ENCODE measurements at places on chromosomes 6 and 20.
A peak's percentile ranks its signal among the peaks of the same experiment; 100 is the strongest.

- H3K4me3 ChIP-seq = peak overlapping the region; percentile 87
- peak; percentile 69 for DNase-seq
- H3K27me3 ChIP-seq = no peaks in the 10 kb centered on the region
- H3K4me1 ChIP-seq = peaks cover 13% of the 10 kb centered on the region
Measured at GRCh38 chr20:41693136-41693979, 75.2 kb upstream of the CHD6 start.

GRCh38 chr20:3716195-3716834 is 3.9 kb upstream of the SIGLEC1 start:
- peaks cover 21% of the 10 kb centered on the region for H3K27me3 ChIP-seq
- H3K4me1 ChIP-seq = peaks cover 4% of the 10 kb centered on the region
- H3K4me3 ChIP-seq = no peak overlapping the region
- no peaks in the 10 kb centered on the region for H3K36me3 ChIP-seq
- no peak for DNase-seq

- DNase-seq = no peak
- no peak overlapping the region for H3K4me3 ChIP-seq
- H3K36me3 ChIP-seq = no peaks in the 10 kb centered on the region
- no peaks in the 10 kb centered on the region for H3K4me1 ChIP-seq
Measured at GRCh38 chr6:81897793-81898192, 145.3 kb upstream of the TENT5A start.

GRCh38 chr6:21335591-21335990 is 258.0 kb upstream of the SOX4 start:
- DNase-seq = no peak
- no peak overlapping the region for H3K27ac ChIP-seq
- H3K4me1 ChIP-seq = no peaks in the 10 kb centered on the region
- H3K4me3 ChIP-seq = no peak overlapping the region
- H3K36me3 ChIP-seq = no peaks in the 10 kb centered on the region

- peaks cover 30% of the 10 kb centered on the region for H3K4me1 ChIP-seq
- H3K36me3 ChIP-seq = peaks cover 3% of the 10 kb centered on the region
- peak overlapping the region; percentile 62 for H3K4me3 ChIP-seq
- DNase-seq = no peak
- H3K27ac ChIP-seq = no peak overlapping the region
- H3K27me3 ChIP-seq = peaks cover 79% of the 10 kb centered on the region
Measured at GRCh38 chr6:28794175-28795002, 129.4 kb downstream of the TRIM27 start.

- H3K27me3 ChIP-seq = peaks cover 33% of the 10 kb centered on the region
- no peak for DNase-seq
- no peak overlapping the region for H3K27ac ChIP-seq
- no peak overlapping the region for H3K4me3 ChIP-seq
- H3K4me1 ChIP-seq = peaks cover 7% of the 10 kb centered on the region
- H3K36me3 ChIP-seq = no peaks in the 10 kb centered on the region
Measured at GRCh38 chr6:154515826-154516225, 5.3 kb upstream of the CNKSR3 start.

- peaks cover 33% of the 10 kb centered on the region for H3K36me3 ChIP-seq
- no peaks in the 10 kb centered on the region for H3K27me3 ChIP-seq
- H3K4me3 ChIP-seq = peak overlapping the region; percentile 36
- peak overlapping the region; percentile 63 for H3K27ac ChIP-seq
- H3K4me1 ChIP-seq = peaks cover 86% of the 10 kb centered on the region
- no peak for DNase-seq
Measured at GRCh38 chr20:1376408-1377270, 16.2 kb downstream of the FKBP1A start.

DNA sequence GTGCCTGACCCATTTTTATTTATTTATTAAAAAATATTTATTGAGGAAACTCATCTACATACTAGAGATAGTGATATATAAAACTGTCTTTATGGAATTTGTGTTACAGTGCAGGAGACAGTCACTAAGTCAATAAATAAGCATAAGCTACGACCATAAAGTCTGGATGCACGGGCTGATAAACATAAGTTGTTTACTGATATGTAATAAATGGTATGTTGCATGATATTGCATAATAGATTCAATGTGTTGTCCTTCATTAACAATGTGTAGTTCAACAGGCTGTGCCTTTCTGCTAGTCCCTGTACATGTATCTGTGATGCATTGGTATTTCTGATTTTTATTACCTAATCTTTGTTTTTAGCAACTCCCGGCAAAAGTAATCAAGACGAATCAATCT is 311.2 kb downstream of the ARHGAP18 start:
- no peak overlapping the region for H3K27ac ChIP-seq
- peaks cover 8% of the 10 kb centered on the region for H3K27me3 ChIP-seq
- no peak overlapping the region for H3K4me3 ChIP-seq

DNA sequence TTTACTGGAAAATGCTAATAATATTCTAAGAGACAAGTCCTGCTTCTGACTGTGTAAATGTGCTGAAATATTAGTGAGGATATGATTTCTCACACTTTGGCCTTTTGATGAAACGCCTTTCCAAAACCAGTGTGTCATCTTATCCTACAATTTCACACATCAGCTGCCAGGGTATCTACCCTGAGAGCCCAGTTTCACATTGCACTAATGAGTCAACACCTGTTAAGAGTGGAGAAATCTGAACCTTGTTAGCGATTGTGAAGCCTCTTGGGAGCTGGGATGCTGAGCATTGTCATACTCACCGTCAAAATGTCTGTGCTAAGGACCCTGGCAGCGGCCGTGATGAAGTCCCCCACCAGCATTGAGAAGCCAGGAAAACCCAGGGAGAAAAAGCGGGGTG is 166.0 kb downstream of the RALGAPA2 start:
- no peak overlapping the region for H3K4me3 ChIP-seq
- H3K27ac ChIP-seq = no peak overlapping the region
- H3K36me3 ChIP-seq = peaks cover 25% of the 10 kb centered on the region

GRCh38 chr6:158031381-158032353 is 50.0 kb downstream of the SYNJ2 start:
- H3K36me3 ChIP-seq = peaks cover 44% of the 10 kb centered on the region
- DNase-seq = peak; percentile 71
- no peaks in the 10 kb centered on the region for H3K27me3 ChIP-seq
- H3K4me1 ChIP-seq = peaks cover 38% of the 10 kb centered on the region
- H3K4me3 ChIP-seq = peak overlapping the region; percentile 16

- H3K27ac ChIP-seq = no peak overlapping the region
- DNase-seq = no peak
- H3K27me3 ChIP-seq = no peaks in the 10 kb centered on the region
- H3K36me3 ChIP-seq = no peaks in the 10 kb centered on the region
Measured at GRCh38 chr6:25297039-25297441, 17.9 kb downstream of the CARMIL1 start.

DNA sequence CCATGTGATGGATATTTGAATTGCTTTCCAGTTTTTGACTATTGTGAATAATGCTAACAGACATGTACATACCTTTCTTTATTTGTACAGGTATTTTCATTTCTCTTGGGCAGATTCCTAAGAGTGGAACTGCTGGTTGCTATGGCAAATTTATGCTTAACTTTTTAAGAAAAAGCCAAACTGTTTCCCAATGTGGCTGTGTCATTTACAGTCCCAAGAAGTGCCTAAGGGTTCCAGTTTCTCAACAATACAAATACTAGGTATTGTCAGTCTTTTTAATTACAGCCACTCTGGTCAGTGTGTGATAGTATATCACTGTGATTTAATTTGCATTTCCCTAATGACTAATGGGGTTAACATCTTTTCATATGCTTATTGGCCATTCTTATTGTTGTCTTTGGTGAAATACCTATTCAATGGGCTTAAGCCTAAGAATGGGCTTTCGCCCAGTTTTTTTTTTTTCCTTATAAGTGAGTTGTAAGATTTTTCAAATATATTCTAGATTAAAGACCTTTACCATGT is 10.3 kb downstream of the REPS1 start:
- no peaks in the 10 kb centered on the region for H3K27me3 ChIP-seq
- peaks cover 8% of the 10 kb centered on the region for H3K36me3 ChIP-seq
- H3K27ac ChIP-seq = no peak overlapping the region
- no peak for DNase-seq

DNA sequence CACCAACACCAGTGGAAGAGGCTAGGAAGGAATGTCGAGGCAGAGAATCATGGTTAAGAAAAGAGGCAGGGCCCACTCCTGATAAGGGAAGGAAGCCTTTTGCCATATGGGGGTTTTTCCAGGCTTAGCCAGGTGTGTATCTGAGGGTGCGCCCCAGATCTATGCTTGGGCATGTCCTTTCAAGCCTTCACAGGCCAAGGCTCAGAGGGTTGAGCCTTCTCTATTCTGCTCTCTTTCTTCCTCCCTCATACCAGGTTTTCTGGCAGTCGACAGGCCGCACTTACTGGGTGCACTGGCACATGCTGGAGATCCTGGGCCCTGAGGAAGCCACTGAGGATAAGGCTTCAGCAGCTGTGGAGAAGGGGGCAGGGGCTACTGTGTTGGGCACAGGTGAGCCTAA is 4.7 kb downstream of the CUL9 start:
- H3K36me3 ChIP-seq = peaks cover 23% of the 10 kb centered on the region
- no peaks in the 10 kb centered on the region for H3K27me3 ChIP-seq
- no peak for DNase-seq
- peak overlapping the region; percentile 17 for H3K27ac ChIP-seq
- no peak overlapping the region for H3K4me3 ChIP-seq

DNA sequence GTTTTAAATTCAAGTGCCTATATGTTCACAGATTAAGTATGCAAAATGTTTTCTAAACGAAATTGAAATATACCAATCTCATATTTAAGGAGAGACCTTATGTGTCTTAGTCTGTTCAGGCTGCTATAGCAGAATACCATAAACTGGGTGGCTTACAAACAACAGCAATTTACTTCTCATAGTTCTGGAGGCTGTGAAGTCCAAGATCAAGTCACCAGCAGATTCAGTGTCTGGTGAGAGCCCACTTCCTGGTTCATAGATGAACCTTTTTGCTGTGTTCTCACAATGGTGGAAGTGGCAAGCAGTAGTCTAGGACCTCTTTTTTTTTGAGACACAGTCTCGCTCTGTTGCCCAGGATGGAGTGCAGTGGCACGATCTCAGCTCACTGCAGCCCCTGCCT is 3.5 kb upstream of the DSTN start:
- H3K4me3 ChIP-seq = no peak overlapping the region
- H3K4me1 ChIP-seq = peaks cover 5% of the 10 kb centered on the region
- no peak for DNase-seq
- no peak overlapping the region for H3K27ac ChIP-seq

- no peak for DNase-seq
- no peak overlapping the region for H3K4me3 ChIP-seq
- H3K27me3 ChIP-seq = no peaks in the 10 kb centered on the region
- H3K4me1 ChIP-seq = no peaks in the 10 kb centered on the region
- H3K27ac ChIP-seq = no peak overlapping the region
Measured at GRCh38 chr6:168724033-168724432, 283.0 kb downstream of the SMOC2 start.

GRCh38 chr20:18802012-18802634 is 11.5 kb upstream of the SCP2D1 start:
- DNase-seq = no peak
- no peak overlapping the region for H3K4me3 ChIP-seq
- no peaks in the 10 kb centered on the region for H3K27me3 ChIP-seq
- no peaks in the 10 kb centered on the region for H3K36me3 ChIP-seq
- H3K27ac ChIP-seq = no peak overlapping the region
- H3K4me1 ChIP-seq = peaks cover 2% of the 10 kb centered on the region

DNA sequence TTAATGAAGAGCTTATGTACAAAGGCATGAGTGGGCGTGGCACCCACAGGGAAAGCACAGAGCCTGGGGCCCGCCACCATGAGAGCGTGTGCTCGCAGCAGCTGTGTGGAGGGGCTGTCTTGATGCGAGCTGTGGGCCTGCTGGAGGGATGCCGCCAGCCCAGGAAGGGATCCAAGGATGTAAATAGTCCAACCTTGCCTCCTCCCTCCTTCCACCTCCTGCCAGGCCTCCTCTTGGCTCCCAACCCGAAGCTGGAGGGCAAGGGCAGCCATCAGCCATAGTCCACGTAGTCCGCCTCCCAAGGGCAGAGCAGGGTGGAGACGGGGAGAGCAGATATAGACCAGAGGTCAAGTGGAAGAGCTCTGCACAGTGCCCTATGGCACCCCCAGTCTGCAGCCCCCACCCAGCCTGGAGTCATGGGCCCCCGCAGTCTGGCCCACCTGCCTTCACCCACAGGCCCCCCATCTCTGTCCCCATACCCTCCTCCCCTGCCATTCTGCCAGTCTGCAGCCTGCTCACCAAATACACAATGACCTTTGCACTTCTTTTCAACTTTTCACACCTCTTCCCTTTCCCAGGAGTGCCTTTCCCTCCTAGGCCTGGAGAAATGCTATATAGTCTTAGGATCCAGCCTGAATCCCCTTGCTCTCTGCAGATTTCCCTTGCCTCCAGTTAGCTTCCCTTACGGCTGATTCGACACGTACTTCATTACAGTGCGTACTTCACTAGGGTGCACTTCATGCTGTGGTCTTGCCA is 77.1 kb downstream of the SHLD1 start:
- no peak overlapping the region for H3K27ac ChIP-seq
- no peak for DNase-seq
- H3K4me3 ChIP-seq = no peak overlapping the region
- H3K27me3 ChIP-seq = no peaks in the 10 kb centered on the region
- peaks cover 4% of the 10 kb centered on the region for H3K36me3 ChIP-seq

- peaks cover 6% of the 10 kb centered on the region for H3K27me3 ChIP-seq
- DNase-seq = no peak
- H3K4me1 ChIP-seq = no peaks in the 10 kb centered on the region
- H3K27ac ChIP-seq = no peak overlapping the region
Measured at GRCh38 chr6:155031091-155031490, 36.0 kb downstream of the TIAM2 start.

Data from activated naive CD8-positive, alpha-beta T cell treated with anti-CD3 and anti-CD28 coated beads, Interleukin-2, amount 10 ng/mL, durations not matched to agents 7 days and 5 days (primary cell).